ENCODE measurements at places on chromosomes 5 and 9. TPM values are rescaled to one million over a fixed set of nuclear protein-coding genes. Genes with fewer than 3 reads are reported as not detected.

Gene IFNA2
- total RNA-seq: not detected

Gene PCDHGA5
- total RNA-seq: 5.6 TPM

Gene CTXN3
- total RNA-seq: not detected

Gene SPOCK1
- 172 TPM for total RNA-seq

Gene HDHD3
- total RNA-seq: 19.3 TPM

Gene NRG2
- total RNA-seq: 0.78 TPM

Gene CNOT8
- total RNA-seq: 68.6 TPM

Gene C9orf43
- total RNA-seq: 0.52 TPM

Gene THBS4
- total RNA-seq: 1.0 TPM

Gene MARCOL
- not detected for total RNA-seq

Gene ZNF346
- 18.0 TPM for total RNA-seq
